ENCODE measurements at places on chromosomes 12 and 14.

DNA sequence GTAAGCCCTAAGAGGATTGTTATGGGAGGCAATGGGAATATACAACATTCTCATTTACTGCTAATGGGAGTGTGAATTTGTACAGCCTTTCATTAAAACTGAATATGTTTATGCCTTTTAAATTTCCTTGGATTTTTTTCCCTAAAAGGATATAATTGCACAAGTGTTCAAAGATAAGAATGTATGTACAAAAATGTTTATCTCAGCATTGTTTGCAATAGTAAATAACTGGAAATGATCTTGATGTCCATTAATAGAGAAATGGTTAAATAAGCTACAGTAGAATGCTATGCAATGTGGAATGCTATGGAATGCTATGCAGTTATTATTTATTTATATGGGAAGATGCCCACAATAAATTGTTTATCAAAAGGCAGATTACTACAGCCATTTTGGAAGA lies 62.5 kb upstream of the SLC38A2 start:
- no peak for DNase-seq

DNA sequence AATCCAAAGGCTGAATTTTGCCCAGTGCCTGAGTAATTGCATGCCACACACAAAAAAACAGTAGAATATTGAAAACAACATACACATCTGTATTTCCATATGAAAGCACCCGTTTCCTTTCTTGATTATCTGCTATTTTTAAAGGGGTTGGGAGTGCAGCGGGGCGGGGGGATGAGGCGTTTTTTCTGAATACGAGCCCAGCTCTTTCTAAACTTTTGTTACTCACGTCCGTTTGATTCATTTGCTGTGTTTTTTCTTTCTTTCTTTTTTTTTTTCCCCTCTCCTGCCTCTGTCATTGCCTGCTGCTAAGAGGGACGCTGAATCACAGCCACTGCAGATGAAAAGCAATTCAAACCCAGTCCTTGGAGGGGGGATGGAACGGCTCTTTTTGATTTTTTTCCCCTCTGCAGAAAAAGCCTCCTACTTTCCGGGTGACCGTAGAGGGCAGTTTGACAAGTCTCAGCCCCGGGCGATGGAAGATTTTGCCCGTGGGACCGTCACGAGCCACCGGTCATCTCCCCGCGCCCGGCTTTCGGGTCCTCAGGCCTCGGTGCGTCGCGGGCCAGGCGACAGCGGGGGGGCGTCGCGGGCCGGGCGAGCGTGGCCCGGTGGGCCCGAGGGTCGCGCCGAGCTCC lies 572 bp upstream of the RASSF8 start:
- no peak for DNase-seq

DNA sequence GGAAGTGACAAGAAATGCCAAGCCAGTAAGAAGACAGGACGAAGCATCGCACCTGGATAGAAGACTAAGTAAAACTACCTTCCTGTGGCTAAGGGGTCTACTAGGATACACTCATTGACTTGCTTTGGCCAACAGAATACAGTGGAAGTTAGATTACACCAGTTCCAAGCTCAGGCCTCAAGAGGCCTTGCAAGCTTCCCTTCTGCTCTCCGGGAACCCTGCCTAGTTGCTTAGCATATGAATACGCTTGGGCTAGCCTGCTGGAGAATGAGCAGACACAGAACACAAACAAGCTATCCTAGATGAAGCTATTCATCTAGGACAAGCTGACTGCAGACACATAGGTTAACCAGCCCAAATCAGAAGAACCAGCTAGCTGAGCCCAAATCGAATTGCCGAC lies 97.0 kb downstream of the DPF3 start:
- no peak for DNase-seq

DNA sequence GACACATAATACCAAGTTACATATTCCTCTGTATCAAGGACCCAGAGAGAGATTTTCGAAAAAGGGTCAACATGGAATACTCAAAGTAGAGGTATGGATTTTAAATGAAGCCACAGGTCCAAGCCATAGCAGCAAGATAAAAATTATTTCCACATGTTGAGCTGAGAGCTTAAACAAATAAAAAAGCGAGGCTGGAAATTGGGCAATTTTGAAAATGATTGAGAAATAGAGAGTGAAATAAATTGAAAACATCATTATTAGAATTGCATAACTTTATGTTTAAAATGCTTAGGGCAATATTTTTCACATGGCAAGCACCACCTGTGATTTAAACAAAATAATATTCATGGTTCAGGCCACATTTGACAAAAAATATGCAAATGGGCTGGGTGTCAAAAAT lies 1251.0 kb upstream of the USP15 start:
- no peak for DNase-seq

GRCh38 chr14:39563361-39563760 lies 131.1 kb upstream of the FBXO33 start:
- no peak for DNase-seq

DNA sequence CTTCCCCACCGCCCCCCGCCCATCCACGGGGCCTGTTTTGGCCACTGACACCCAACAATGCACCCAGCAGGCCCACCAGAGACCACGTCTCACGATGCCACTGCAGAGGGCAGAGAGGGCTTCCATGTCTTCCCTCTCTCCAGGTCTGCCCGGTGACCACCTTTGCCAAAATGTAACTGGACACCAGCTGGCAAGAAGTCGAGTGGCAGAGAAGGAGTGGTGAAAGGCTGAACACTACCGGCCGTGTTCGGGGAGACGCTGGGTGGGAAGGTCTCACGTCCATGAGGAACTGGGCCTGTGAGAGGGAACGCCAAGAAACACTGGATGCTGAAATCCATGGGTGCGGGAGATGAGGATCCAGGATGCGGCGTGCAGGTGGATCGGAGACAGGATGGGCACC lies 308.2 kb downstream of the ADGRD1 start:
- DNase-seq = no peak

DNA sequence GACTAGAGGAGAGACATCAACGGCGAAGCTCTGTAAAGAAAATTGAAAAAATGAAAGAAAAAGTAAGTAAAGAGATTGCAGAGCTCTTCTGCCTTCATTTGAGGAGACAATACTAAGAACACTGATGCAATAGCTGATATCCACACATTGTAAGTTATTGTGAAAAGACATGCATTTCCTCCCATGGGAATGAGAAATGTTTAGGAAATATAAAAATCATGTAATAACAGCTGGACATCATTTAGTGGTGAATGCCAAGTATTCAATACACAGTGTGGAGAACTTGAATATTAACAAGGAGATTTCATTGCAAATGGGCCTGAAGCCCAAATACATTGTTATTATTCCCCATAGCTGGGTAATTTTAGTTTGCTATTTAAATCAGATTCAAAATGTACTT lies 179.2 kb downstream of the KICS2 start:
- no peak for DNase-seq

- DNase-seq = peak; percentile 47
These were observed 8.7 kb upstream of the SPATS2 start for GRCh38 chr12:49358483-49359141.

DNA sequence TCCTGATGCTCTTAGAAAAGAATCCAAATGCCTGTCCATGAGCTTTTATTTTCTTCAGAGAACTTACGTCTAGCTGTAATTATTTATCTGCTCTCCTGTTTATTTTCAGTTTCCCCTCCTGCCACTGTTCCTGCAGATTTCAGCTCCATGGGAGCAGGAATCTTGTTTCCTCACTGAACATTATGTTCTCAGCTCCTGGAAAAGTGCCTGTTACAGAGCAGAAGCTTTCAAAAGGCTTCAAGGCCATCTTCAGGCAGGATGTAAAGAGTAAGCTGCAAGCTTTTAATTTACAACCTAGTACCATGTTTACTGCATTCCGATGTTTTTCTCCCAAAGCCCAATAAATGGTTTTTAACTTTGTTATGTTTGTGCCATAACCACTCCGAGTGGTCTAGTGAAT lies 98.4 kb upstream of the BTG1 start:
- DNase-seq = no peak

- no peak for DNase-seq
These were observed 154.2 kb upstream of the MYL2 start for GRCh38 chr12:111074559-111074958.

DNA sequence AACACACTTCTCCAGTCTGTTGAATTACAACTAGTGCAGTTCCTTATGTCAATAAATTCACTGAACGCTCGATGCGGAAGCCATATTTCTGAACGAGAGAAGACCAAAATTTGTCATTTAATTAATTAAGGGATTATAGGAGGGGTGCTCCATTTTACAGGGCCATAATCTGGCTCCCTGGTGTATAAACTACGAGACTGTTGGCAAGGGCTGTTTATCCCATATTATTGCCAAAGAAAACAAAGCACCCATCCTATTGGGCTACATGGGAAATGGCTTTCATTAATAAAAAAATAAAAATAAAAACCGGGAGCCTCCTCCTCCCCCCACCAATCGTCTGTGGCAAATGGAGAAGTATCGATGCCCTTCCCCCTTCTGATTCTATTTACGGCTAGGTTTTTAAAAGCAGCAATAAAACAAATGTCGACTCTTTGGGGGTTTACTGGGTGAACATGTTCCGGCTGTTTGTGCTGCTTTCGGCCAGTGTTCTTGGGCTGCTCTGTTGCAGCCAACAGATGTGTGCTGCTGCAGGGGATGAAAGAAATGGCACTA lies 24.8 kb downstream of the ATF7 start:
- no peak for DNase-seq

DNA sequence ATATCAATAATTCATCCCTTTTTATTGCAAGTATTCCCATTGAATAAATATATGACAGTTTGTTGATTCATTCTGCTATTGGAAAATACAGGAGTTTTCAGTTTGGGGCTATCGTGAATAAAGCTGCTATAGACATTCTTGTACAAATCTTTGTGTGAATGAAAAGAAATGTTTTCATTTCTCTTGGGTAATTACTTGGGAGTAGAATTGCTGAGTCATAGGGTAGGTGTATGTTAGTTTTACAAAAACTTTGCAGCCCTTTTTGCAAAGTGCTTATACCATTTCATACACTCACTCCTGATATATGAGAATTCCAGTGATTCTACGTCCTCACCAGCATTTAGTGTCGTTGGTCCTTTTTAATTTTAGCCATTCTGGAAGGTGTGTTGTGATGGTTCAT lies 6.9 kb upstream of the PTCSC3 start:
- DNase-seq = no peak

DNA sequence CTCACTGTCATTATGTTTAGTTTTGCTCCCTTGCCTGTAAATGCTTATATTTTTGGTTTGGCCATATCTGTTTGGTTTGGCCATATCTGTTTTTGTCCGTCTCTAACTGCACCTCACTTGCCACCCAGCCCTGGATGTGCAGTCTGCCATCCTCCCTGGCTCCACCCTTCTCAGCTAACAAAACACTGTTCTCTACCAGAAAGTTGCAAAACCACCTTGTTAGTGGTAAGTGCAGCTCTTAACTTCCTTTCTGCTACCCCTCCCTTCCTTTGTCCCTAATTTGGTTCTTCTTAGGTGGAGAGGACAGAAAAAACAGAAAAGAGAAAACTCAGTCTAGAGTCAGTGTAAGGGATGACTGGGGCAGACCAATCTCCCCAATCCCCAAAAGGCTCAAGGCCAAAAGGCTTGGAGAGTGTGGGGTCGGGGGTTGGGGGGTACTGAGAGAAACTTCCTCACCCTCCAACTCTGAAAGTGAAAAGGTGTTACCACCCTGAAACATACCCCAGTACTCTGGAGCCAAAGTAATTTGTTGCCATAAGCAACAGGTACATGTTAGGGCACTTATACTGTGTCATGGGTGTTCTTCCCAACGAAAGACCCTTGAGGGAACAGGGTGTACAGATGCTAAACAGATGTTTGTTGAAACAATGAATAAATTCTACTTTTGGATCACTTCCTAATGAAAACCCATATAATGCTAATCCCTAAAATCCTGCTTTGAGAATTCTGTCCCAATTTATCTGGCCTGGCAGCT lies 5.0 kb downstream of the BIN2 start:
- DNase-seq = peak; percentile 91

GRCh38 chr14:65412856-65413738 lies 567 bp downstream of the FUT8 start:
- no peak for DNase-seq

- no peak for DNase-seq
These were observed 91.2 kb downstream of the WNK1 start for GRCh38 chr12:843609-844008.

DNA sequence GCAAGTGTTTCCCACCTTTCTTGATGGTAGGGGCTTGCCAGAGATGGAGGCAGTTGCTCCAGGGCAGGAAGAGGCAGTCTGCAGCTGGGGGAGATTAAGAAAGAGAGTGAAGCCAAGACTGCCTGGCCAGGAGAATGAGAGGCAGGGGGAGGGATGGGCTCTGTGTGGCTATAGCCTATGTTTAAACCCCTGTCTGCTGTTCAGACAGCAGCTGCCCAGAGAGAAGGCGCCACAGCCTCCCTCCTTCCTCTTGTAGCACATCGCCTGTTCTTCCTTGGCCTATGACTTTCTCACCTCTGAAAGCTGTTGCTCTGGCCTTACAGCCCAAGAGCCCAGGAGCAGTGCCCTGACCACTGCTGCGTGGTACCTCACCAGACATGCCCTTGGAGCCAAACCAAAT lies 61.7 kb downstream of the EMP1 start:
- DNase-seq = no peak

DNA sequence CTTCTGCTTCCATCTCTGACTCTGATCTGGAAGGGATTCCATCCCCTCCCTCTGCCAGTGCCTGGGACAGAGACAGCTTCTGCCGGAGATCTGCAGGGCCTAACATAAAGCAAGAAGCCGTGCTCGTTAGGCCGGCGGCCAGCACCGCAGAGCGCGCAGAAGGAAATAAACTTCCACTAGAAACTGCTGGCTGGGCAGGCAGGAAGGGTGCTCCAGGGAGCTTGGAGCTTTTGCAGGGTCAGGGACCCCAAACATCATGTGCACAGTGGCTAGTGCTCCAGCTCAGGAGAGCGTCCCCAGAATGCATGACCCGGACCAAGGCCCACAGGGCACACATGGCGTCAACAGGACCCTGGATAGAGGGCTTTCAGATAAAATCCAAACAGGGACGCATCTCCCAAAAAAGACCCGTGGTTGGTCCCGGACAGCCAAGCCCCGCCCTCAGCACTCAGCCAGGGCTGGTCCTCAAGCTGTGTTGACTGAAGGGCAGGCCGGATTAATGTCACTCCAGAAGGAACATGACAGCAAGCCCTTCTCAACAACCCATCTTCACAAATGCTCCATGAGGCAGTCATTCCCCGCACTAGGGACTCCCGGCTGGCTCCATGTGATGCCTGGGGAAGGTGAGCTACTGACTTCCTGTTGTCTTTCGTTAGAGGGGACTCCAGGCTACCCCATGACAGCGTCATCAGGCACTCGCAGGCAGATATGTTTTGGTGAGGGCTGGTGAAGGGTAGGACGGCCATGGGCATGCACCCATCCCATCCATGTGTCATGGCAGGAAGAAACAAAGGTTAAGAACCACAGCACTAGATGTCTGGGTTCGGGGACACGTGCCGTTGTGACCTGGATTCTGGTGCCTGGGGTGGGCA lies 121.5 kb downstream of the CALM1 start:
- no peak for DNase-seq

- no peak for DNase-seq
These were observed 45.5 kb downstream of the EML1 start for GRCh38 chr14:99838639-99839134.

- DNase-seq = no peak
These were observed 146.2 kb downstream of the DACT1 start for GRCh38 chr14:58783792-58784511.

GRCh38 chr14:68458840-68459469 lies 333.9 kb downstream of the ZFP36L1 start:
- DNase-seq = no peak

Measured in GF-D8 (cell line).